NCI-H187 (cell line): ENCODE measurements at places on chromosomes 3 and 15.

DNA sequence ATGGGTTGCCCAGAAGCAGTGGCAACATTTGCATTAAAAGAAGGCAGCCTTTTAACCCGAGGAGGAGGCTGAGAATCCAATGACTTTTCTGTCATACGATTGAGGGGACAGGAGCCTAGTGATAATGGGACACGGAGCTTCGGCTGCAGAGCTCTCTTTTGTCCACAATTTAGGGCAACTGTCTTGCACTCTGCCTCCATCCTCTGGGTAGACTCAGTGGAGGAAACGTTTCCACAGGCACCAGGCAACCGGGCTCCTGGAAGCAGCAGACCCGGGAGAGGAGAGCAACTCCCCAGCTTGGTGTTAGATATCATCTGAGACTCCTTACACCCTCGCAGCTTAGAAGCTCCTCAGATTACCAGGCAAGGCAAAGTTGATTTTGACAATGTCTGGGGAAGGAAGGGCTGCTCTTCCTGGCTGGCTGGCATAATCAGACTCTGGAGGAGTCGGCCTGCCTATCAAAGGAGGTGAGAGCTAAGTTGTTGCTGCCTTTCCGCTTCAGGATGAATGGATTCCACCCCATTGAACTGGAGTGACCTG is 43.5 kb upstream of the RNU6-1 start:
- DNase-seq, result no peak

- DNase-seq, result no peak
Observed at GRCh38 chr15:98924401-98925049, 83.1 kb downstream of the PGPEP1L start.

DNA sequence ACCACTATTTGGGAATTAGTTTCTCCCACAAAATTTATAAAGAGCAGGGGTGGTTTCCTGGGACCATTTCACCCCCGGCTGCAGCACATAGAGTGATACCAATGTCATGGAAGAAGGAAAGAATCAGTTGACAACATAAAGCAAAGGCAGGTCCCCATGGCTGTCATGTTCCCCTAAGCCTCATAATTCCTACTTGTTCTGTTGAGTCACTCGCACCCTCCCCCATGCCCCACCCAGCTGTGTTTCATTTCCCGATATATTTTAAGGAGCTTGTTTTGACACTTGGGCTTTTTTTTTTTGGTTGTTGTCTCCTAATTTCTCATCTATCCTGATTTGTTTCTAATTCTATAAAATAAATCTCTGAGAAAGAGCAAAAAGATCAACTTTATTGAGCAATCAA is 24.9 kb downstream of the ERC2 start:
- DNase-seq, result no peak

DNA sequence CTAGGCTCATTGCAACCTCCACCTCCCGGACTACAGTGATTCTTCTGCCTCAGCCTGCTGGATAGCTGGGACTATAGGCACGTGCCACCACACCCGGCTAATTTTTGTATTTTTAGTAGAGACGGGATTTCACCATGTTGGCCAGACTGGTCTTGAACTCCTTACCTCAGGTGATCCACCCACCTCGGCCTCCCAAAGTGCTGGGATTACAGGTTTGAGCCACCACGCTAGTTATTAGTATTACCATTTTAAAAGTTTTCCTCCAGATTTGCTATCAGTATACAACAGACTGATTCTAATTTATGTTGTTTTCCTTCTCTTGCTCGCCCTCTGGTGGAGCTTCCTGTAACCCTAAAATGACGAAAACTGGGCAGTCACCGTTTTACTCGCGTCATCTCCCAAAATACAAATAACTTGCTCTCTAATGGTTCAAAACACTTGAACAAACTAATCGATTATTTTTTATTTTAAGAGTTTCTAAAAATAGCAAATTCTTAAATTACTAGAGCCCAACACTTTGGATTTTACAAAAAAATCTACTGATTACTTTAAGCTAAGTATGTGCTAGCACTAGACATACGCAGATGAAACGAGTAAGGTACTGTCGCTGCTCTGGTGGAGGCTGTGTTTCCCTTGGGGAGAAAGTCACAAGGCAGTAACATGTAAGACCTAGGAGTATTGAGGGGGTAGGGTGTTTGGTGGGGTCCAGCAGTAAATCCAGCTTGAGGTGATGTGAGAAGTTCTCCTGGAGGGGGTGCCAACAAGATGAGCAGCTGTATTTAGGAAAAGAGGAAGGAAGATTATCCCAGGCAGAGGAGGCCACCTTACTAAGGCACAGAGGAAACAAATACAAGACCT is 203.3 kb downstream of the MBNL1 start:
- DNase-seq, result no peak

GRCh38 chr3:179949412-179949811 is 87.3 kb downstream of the PEX5L start:
- DNase-seq, result peak; percentile 78

- DNase-seq, result no peak
Observed at GRCh38 chr3:133540896-133541674, 32.4 kb upstream of the CDV3 start.

DNA sequence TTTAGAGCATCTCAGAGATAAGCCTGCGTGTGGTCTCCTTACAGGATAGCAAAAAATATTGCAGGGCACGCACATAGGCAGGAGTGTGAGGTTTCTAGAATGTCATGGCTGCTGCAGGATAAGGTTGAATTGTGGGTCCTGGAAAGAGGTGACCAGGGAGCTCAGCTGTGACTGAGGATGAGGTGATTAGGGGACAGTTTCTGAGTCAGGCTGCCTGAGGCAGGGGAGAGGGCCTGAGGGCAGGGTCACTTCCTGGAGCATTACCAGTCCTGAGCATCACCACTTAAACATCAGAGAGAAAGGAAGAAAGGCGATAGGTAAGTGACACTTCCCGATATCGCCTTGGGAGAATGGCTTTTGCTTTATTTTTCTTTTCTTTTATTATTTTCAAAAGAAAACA is 813.8 kb downstream of the TUSC7 start:
- no peak for DNase-seq

DNA sequence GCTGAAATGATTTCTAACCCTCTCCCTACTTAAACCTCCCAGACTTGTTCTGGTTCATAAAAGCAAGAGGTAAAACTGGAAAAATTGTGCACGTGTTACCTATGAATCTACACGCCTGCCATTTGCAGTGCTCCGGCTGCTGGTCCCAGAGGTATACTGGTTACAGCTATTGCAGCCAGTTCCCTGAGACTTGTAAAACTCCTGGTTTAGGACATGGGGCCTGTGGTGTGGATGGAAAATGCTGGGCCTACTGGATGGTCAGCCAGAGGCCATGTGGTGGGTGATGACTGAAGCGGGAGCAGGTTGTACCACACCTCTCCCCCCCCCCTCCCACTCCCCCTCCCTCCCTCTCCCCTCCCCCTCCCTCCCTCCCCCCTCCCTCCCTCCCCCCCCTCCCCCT is 45.0 kb downstream of the SENP2 start:
- DNase-seq, result no peak

DNA sequence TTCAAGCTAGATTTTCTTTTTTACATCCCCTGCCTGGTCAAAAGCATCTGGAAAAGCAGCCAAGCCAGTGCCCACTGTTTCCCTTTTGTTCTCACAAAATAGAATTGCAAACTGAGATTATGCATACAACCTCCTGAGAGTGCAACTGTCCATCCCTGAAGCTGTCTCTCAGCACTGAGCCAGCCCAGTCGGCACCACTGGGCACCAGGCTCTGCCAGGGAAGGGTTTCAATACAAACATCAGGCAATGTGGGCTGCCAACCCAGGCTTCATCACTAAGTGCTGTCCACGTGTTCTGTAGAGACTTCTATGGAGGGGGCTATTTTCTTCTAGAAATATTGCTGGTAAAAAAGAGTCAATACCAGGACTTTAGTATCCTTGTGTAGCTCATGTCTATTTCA is 356.3 kb upstream of the TBL1XR1 start:
- no peak for DNase-seq

DNA sequence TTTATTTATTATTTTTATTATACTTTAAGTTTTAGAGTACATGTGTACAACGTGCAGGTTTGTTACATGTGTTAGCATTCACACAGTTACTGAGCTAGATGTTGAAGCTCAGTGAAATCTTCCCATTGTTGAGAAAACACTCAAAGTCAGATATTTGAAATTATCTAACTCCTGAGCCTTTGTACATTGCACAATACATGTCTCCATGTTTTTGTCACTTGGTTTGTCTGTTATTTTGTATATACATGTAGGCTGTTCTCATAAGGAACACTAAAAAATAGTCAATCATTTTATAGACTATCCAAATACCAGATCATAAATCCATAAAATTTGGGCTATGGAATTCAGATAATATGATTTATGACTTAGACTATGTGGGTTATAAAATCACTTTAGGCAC is 1126.5 kb downstream of the NSUN3 start:
- DNase-seq, result no peak

DNA sequence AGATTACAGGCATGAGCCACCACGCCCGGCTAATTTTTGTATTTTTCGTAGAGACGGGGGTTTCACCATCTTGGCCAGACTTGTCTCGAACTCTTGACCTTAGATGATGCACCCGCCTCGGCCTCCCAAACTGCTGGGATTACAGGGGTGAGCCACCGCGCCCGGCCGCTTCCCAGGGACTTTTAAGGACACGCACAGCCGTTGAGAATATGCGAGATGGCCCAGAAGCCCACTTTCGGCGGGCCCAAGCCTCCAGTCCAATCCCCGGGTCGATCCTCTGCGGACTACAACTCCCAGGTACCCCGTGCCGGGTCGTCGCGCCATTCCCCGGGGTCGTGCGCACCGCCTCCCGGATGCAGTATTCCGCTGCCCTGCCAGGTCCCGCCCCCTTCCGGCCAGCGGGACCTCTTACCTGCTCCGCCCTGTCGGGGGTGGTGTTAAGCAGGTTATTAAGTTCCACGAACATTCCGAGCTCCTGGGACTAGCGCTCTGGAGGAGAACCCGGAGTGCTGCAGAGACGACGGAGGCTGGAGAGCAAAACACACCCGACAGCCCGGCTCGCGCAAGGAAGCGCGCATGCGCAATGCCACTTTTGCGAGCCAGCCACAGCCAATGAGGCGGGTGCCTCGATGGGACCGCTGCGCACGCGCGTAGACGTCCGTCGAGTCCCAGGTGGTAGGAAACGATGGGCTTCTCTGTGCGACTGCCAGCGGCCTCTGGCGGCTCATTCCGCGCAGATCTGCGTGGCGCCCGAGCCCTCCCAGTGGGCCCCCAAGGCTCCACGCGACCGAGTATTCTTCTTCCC is at the start of gene ELP6:
TSS of gene ELP6 (minus strand) at position 588 of the 805 bp plus-strand sequence. CDS start at position 466, 122 bp downstream.
- peak; percentile 87 for DNase-seq

DNA sequence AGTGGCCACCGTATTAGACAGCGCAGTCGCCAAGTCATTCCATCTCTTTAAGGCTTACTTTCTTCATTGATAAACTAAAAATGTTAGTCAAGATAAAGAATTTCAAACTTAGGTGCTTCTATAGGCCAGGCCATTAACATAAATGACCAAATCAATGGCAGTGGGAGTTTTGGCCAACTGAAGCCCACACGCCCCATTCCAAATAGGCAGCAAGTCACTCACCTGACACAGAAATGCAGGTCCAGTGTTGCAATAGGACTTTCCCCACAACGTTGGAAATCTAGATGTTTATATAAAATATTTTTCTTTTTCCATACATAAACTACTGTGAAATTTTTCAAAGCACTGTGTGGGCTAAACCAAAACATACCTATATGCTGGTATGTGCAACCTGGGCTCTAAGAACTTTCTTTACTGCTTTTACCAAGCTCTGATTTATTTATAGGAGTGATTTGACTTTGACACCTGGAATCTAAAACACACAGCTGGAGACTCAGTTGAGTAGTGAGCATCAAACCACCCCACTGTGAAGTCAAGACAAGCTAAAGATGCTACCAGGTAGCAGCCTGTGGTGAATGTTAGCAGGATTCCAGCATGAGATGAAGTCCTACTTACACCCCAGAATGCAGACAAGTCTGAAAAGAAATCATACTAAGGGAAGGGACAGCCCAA is 15.1 kb downstream of the GOLIM4 start:
- no peak for DNase-seq

GRCh38 chr15:84001037-84001436 is 234.5 kb upstream of the GOLGA6L4 start:
- no peak for DNase-seq

GRCh38 chr3:78690766-78691165 is 1077.0 kb downstream of the ROBO1 start:
- DNase-seq, result no peak

- no peak for DNase-seq
Observed at GRCh38 chr3:178558637-178559036, 22.4 kb downstream of the KCNMB2 start.

DNA sequence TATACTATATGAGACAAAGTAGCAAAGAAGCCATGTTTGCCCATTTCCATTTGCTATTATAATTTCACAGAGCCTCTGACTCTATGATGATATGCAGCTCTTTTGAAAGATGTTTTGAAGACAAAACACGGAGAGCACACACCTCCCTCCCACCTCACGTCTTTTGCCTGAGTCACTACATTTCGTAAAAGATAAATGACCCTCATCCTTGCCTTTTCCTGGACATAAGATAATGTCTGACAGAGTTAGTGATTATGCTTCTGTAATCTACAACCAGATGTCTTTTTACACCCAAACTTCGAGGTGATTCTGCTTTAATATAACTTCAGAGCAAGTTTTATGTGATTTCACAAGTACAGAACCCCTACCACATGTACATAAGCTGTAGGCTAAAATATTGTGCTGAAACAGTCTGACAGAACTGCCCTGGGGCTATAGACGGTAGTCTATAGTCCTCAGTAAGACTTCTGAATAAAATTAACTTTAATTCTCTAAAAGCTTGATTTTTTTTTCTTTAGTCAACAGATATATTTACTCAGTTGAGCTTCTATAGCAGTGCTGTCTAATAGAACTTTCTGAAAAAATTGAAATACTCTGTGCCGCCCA is 99.9 kb downstream of the CD200R1L start:
- DNase-seq, result no peak

DNA sequence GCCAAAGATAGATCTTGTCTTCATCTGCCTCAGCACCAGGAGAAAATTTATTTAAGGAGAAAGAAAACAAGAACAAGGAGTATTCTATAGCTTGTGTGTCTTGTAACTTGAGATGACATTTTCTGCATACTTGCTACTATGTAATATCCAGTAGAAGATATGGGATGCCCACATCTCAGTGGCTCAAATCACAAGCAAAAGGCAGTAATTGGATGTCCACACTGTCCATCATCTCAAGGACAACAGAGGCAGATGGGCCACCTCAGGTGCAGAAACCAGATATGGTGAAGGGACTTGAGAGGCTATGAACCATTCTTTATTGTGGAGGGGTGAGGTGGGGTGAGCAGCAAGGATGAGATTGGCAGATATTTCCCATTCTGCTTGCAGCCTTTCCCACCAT is 309.0 kb downstream of the GBE1 start:
- DNase-seq, result no peak

DNA sequence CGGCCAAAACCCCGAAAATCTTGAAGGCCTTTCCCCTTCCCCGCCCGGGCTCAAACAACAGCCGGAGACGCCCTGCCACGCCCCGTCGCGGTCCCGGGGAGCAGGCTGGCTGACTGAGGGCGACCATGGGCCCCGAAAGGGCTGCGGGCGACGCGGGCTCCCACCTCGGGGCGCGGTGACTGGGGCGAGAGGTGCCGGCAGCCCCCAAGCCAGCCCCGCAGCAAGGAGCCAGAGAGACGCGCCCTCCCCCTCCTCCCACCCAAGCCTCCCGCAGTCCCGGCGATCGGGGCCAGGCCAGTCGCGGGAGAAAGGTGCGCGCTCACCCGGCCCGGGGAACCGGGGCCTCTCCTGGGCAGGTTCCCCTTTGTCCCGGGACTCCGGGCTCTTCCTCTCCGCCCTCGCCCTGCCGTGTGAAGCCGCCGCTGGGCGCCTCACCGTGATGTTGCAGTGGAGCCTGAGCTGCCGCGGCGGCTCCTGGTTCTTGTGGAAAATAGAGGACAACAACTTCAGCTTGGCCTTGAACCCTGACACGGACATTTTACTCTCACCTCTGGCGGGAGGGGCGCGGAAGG is 30.6 kb upstream of the ZSCAN2 start:
- no peak for DNase-seq

GRCh38 chr3:60281970-60282369 is 969.3 kb downstream of the FHIT start:
- DNase-seq, result no peak
